ENCODE measurements at places on chromosomes 4 and X.

GRCh38 chr4:152691761-152692160 lies 12.0 kb upstream of the TMEM154 start:
- no peak for DNase-seq

DNA sequence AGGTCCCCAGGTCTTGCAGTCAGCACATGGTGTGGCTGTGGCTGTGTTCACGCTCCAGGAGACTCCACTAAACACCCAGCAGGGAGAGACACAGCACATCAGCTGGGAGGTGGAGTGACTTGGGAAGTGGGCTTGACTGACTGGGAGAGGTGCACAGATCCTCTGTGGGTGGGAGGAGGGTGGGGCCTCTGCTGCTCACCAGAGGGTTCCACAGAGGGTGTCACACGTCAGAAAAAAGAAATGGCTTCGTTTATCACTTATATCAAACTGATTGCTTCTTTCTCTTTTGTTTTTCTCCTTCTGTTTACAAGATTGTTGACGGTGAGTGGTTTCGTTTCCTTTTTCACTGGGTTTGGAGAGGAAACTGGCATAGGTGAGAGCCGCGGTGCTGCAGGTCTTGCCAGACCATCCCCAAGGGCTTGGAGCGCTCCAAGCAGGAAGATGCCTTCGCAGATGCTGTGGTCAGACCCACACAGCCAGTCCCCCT lies 24.8 kb upstream of the FAM193A start:
- no peak for DNase-seq

DNA sequence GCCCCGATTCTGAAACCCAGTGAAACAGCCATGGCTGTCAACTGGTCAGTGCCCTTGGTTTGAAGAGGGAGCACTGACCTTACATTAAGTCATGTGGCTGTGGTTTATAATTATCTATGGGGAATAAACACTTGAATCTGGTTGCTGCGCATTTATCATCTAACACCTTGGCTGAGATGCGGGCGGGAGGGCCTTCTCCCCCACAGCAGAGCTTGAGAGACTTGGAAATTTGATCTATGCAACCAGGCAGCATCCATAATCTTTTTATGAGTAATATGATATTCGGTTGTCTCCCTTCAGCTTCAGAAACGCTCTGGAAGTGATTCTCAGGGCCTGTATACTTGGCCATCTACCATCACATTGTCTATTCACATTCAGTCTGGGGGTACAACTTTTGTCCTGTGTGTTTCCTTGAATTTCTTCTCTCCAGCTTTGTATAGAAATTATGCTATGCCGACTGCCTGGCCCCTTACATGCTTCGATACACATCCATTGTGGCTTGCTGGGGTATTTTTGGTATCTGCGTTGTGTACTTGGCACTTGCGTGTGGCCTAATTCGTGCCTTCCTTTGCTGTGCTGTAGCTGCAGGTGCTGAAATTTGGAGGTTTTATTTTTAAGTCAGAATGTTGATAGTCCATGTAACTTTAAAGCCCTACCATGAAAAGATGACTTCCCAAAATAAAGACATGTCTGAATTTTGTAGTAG lies 321.6 kb downstream of the ARHGAP10 start:
- DNase-seq, result no peak

GRCh38 chr4:141391771-141392170 lies 171.1 kb downstream of the ZNF330 start:
- no peak for DNase-seq

DNA sequence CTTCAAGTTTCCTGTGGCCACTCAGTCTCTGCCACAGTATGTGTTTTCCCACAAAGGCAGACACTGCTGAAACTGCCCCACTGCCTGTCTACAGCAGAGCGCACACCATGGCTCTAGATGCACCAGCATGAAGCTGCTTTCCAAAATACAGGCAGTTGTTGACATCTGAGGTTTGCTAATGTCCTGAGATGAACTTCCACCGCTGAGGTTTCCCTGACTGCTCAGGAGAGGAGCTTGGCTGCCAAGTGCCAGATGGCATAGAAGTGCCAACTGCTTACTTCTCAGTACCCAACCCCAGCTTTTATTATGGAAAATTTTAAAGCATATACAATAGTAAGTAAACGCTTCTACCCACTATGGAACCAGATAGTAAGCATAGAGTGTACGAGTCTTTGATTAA lies 61.0 kb upstream of the EXOC1L start:
- no peak for DNase-seq

GRCh38 chr4:77852892-77853495 lies 9.6 kb upstream of the MRPL1 start:
- DNase-seq, result peak; percentile 47

- DNase-seq, result no peak
Observed at GRCh38 chr4:33989820-33990443, 2254.4 kb downstream of the ARAP2 start.

DNA sequence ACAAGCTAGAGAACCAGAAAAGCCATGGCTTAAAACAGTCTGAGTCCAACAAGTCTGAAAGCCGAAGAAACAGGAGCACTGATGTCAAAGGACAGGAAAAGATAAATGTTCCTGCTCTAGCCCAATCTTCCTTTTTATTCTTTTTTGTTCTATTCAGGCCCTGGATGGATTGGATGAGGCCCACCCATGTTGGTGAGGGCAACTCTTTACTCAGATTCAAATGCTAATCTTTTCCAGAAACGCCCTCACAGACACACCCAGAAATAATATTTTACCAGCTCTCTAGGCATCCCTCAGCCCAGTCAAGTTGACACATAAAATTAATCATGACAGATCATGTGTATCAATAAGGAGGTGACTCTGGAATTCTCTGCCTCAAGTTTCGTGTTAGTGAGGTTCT lies 1002.7 kb downstream of the STPG2 start:
- DNase-seq, result no peak

GRCh38 chr4:109315818-109316217 lies 13.4 kb upstream of the COL25A1 start:
- no peak for DNase-seq

DNA sequence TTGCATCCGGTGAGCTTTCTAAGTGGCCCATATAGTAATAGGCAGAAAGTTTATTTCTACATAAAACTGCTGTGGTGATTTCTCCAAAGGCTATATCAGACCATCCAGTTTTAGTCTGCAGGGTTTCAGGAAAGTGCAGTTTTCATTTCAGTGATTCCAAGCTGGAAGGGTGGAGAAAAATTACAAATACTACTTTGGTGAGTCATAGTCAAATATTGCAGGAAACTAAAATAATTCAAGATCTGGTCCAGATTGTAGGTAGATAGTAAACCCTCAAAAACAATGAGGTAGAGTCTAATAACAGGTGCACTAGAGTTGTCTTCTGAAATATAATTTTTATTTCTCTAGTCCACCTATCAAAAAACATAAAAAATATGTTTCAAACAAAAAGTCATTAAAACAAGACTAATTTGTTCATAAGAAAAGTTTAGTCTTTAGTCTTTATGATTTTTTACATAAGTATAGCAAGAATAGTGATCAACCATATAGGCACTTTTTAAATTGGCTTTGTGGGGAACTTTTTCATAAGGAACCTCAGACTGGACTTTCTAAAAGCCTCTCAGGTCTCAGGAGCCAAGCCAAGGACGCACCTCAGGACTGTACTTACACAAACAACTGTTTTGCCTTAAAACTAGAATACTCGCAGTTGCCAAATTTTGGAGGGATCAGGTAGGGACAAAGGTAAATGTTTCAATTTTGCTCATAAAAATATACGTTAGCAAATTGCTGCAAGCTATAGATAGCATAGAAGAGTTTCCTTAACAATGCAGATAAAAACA lies 101.8 kb upstream of the TLR3 start:
- no peak for DNase-seq

- DNase-seq, result no peak
Observed at GRCh38 chrX:154353172-154353843, 21.1 kb downstream of the FLNA start.

- no peak for DNase-seq
Observed at GRCh38 chr4:184994010-184994622, 24.2 kb upstream of the HELT start.

GRCh38 chr4:70713453-70714078 lies 8.2 kb upstream of the RUFY3 start:
- DNase-seq, result no peak

GRCh38 chr4:128868758-128869157 lies 59.3 kb downstream of the JADE1 start:
- no peak for DNase-seq

GRCh38 chrX:45743081-45743533 lies 542.4 kb upstream of the DIPK2B start:
- no peak for DNase-seq

DNA sequence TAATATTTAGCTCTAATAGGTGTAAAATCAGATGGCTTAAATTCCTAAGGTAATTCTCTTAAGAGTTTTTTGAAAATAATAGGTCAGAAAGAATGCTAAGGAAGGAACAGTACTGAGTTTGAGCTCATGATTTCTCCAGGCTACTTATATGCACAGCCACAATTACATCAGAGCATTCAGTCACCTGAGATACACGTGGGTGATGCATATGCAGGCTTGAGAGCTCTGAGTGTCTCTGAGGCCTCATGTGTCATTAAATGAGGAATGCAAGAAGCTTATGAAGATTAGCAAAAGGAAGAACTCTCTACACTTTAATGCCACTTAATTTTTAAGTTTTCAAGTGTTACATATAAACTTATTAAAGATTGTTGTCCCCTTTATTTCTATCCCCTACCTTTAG lies 124.0 kb upstream of the STIM2 start:
- no peak for DNase-seq

DNA sequence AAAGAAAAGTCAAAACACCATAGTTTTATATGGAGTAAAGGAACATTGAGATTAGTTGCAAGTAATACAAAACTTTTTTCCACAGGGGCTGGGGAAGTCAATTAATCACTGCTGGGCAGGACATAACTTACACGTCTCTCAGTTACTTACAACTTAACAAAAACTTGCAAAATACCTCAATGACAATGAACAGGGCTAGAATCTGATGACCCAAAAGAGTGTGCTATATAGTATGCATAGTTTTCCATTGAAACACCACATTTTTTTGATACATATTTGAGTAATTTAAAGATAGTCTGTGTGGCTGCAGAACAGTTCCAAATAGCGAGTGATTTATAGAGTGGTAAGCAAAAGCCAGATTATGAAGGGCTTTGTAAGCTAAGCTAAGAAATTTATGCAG lies 172.3 kb upstream of the TRPC5 start:
- no peak for DNase-seq
